ENCODE measurements at places on chromosomes 4 and X.

DNA sequence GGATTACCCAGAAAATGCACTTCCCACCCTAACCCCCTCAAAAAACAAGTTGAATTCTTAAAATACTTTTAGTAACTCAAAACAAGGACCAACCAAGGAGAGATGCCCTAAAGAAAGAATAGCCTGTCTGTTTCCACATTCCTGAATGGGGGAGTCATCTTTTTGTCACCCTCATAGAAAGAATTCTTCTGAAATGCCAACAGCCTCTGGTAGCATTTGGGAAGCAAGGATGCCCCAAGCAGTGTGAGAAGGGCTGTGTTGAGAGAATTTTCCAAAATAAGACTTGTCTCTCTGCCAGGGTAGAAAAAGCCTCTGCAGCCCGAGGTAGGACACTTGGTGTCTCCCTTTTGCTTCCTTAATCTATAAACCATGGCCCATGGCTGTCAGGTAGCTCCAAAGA, 173.1 kb upstream of the VCX3A start:
- no peak for DNase-seq

GRCh38 chr4:113256946-113257345, 207.5 kb downstream of the ANK2 start:
- no peak for DNase-seq

- no peak for DNase-seq
Observed at GRCh38 chr4:2267320-2267811, 5.5 kb upstream of the MXD4 start.

- DNase-seq: no peak
Observed at GRCh38 chrX:33204889-33205288, 6.5 kb downstream of the DMD start.

DNA sequence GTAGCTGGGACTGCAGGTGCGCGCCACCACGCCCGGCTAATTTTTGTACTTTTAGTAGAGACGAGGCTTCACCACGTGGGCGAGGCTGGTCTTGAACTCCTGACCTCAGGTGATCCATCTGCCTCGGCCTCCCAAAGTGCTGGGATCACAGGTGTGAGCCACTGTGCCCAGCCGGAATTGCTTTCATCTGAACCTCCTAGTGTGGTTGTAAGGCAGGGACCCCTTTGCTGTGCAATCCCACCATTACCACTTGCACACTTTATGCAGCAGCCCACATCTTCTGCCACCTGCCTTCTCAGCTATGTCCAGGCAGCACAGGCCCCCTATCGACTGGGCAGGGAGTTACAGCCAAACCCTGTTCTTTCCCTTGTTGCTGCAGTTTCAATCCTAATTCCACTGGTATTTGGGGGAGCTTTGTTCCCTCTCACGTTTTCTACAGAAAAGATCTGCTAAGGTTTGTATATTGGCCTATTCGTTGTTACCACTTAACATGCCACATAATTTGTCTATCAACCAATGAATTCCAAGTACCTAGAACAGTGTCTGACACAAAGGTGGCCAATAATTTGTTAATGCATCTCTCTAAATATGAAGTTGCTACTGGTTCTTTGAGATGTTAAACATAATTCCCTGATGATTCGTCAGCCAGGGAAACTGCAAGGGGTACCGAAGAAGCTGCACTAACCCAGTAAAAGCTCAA, 6.5 kb downstream of the RPL39 start:
- no peak for DNase-seq

DNA sequence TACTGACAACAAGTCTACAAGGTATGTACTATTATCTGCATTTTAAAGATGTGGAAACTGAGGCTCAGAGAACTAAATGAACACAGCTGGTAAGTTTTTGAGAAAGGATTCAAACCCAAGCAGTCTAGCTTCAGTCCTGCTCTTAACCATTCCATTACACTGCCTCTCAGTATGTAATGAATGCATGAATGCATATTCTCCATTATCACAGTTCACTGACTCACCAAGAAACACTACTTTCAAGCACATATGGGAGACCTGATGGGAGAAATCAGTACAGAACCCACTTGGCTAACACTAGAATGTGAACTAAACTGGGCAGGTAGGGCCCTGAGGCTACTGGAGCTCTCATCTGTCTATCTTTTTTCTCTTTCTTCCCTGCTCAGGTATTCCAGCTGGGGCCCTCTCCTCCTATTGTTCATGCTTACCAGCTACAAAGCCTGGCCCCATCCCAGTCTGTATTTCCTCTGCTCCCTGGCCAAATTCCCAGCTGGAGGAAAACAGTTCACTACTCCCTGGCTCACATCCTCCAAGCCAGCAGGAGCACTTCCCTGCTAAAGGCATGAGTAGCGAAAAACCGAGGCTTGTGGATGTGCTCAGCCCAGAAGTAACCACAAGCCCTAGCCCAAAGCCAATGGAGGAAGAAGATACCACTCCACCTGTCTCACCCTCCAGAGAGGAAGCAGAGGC, 178.2 kb upstream of the ARHGEF9 start:
- DNase-seq: no peak

- DNase-seq: no peak
Observed at GRCh38 chr4:174983128-174983750, 65.1 kb downstream of the ADAM29 start.

DNA sequence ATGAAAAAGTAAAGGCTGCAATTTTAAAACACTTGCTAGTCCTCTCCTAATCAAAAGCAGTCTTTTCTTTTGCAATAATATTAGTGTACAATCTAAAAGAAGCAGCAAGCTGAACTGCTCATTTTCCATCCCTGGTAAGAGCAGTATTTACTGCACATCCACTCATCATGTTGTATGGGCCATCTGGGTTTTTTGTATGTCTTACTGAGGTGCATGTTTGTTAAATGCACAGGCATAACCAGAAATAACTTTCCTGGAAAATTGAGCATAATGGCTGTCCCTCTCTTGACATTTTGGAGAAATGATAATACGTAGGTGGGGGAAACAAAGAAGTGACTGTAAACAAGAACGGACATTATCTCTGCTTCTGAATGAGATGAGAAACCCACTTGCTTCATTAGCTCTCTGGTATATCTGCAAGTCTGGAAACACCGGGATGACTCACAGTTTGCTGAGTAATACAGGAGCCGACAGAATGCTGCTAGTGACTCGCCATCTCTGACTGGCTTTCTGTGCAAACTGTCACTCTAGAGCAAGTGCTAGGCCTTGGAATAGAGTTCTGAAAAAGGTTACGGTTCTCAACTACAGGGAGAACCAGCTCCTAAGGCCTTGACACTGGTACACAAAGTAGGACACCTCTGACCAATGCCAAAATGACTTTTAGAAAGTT, 85.7 kb upstream of the MTM1 start:
- DNase-seq: no peak

DNA sequence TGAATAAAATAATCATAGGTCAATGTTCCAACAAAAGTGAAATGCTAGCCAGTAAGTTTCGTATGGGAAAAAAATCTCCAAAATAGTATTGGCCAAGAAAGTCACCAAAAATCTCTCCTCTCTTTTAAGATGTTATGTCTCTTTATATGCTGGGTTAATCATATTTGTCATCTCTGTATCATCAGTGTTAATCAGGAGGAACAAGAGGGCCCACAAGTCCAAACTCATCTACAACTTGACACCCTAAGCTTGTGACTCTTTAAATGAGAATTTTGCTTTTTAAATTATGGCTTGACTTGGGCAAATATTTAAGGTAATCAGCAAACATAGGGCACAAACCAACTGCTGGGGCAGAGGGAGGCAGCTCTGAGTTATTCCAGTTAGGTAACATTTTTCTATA, 75.5 kb downstream of the AMMECR1 start:
- no peak for DNase-seq

DNA sequence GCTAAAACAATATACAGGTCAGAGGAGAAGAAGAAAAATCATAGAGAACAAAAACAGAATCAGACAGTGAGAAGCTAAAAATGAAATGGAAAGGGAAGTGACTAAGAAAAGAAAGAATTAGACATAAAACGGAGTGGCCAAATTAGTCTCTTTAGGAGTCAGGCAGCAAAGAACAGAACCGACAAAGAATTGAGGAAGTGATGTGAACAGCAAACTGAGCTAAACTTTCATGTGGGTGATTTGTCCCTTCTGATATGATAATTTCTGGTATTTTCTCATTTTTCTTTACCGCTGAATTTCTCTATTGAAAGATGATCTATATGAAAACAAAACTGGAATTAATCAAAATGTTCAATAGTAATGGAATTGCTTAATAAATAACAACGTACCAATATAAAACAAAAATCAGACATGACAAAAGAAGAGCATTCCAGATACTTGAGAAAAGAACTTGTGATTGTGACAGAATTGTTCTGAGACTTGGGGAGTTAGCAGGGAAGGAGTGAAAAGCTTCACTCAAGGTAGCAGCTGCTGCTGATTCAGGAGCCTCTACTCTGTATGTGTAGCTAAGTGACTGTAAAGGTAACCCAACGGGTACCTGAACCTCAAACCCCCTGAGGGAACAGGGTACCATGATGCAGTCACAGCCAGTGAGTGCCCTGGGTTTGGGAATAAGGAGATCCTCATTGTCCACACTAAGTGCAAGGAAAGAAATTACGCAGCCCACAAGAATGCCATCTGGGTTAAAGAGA, 8.8 kb downstream of the TAPT1 start:
- DNase-seq: no peak

GRCh38 chr4:172143605-172144314, 330.6 kb downstream of the GALNTL6 start:
- DNase-seq: no peak

GRCh38 chrX:144946666-144947065, 300.6 kb upstream of the SPANXN1 start:
- DNase-seq: no peak

GRCh38 chr4:119081943-119082342, 53.7 kb upstream of the MYOZ2 start:
- no peak for DNase-seq

- DNase-seq: no peak
Observed at GRCh38 chr4:162241857-162242256, 78.1 kb upstream of the FSTL5 start.
